Stimulated activated CD4-positive, alpha-beta T cell treated with anti-CD3 and anti-CD28 coated beads, Interleukin-1b, Interleukin-23, amount 100 ng/mL, for 1 hour (primary cell): ENCODE measurements at places on chromosomes 7 and 10.

GRCh38 chr7:117399820-117400422 is 27.4 kb downstream of the ASZ1 start:
- DNase-seq, result no peak

DNA sequence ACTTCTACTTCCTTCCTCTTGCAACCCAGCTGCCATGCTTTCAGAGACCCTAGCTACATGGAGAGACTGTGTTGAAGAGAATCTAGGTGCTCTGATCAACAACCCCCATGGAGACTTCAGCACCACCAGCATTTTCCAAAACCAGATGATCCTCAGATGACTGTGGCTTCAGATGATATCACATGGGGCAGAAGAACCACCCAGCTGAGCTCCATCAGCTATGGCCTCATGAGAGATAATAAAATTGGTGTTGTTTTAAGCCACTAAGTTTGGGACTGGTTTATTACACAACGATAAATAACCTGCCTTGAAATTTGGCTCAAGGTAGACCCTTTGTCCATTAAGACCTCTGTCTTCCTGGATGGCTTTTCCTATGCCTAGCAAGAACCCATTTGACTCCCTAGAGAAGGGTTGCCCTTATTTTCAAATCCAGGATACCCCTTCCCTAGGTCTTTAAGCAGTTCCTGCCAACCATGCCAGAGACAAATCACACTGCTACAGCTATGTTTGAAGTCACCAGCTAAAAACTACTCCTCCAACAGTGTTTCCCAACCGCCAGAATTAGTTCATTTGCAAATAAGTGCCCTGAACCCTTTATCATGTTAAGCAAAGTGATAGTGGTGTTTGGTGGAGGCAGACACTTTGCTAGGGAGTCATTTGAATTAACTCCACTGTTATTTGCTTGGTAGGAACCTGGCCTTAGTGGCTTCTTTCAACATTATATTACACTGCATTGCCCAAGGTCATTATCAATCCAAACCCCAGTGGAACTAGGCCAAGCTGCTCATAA is 136.9 kb upstream of the PALS2 start:
- no peak for DNase-seq

GRCh38 chr7:41700044-41700471 is 2.8 kb downstream of the INHBA start:
- no peak for DNase-seq

- no peak for DNase-seq
Observed at GRCh38 chr7:133019590-133019989, 62.3 kb downstream of the CHCHD3 start.

GRCh38 chr10:102065561-102066398 is 631 bp downstream of the HPS6 start:
- no peak for DNase-seq

GRCh38 chr10:114303556-114303955 is 64.5 kb downstream of the VWA2 start:
- no peak for DNase-seq
